Activated CD4-positive, alpha-beta memory T cell treated with anti-CD3 and anti-CD28 coated beads for 36 hours (primary cell): ENCODE measurements at places on chromosomes 7 and 10.

DNA sequence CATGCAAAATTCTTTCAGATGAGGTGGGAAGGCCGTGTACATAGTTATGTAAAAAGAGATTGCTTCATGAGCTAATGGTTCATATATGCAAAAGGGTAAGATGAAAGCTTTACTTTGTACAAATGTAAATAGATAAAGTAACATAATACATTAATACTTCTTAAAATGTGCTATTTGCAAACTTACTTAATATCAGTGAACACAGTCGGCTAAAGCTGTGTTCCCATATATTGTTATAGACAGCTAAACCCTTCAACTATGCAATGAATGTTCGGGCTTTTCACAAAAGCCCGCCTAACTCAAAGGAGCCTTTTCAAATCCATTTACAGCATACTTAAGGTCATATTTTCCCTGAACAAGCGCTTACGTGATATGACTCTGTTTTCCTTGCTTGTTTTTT is 340.6 kb upstream of the GALNT17 start:
- peaks cover 8% of the 10 kb centered on the region for H3K36me3 ChIP-seq
- H3K27ac ChIP-seq = no peak overlapping the region
- no peak for DNase-seq
- no peak overlapping the region for H3K4me3 ChIP-seq
- H3K27me3 ChIP-seq = no peaks in the 10 kb centered on the region
- peaks cover 18% of the 10 kb centered on the region for H3K4me1 ChIP-seq

DNA sequence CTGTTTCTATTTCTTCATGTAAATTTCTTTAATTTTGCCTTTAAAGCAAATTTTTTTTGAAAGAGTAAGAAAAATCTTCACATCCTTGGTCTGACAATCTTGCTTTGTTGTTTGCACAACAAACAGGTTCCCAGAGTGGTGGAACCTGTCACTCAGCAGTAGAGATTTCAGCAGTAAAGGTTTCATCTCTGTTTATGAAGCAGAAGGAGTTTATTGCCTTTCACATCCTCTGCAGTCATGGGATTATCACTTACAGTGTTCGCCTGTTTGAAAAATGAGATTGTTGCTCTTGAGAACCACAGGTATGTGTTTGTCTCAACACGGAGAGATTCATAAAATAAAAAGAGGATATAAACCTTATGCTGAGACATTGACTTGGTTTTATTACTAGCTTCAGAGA is 342.6 kb downstream of the IPMK start:
- H3K27ac ChIP-seq = no peak overlapping the region
- no peak overlapping the region for H3K4me3 ChIP-seq
- H3K27me3 ChIP-seq = no peaks in the 10 kb centered on the region
- no peaks in the 10 kb centered on the region for H3K4me1 ChIP-seq
- no peaks in the 10 kb centered on the region for H3K36me3 ChIP-seq

DNA sequence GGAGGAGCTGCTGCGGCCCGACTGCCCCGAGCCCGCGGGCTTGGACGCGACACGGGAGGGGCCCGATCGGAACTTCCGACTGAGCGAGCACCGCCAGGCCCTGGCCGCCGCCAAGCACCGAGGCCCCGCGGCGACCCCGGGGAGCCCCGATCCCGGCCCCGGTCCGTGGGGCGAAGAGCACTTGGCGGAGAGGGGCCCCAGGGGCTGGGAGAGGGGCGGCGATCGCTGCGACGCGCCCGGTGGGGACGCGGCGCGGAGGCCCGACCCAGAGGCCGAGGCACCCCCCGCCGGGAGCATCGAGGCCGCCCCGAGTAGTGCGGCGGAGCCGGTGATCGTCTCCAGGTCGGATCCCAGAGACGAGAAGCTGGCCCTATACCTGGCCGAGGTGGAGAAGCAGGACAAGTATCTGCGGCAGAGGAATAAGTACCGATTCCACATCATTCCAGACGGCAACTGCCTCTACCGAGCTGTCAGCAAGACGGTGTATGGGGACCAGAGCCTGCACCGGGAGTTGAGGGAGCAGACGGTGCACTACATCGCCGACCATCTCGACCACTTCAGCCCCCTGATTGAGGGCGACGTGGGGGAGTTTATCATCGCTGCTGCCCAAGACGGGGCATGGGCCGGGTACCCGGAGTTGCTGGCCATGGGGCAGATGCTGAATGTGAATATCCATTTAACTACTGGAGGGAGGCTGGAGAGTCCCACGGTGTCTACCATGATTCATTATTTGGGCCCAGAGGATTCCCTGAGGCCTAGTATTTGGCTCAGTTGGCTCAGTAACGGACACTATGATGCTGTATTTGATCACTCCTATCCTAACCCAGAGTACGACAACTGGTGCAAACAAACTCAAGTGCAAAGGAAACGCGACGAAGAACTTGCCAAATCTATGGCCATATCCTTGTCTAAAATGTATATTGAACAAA is 1.4 kb downstream of the OTUD1 start:
- H3K36me3 ChIP-seq = peaks cover 8% of the 10 kb centered on the region
- peaks cover 30% of the 10 kb centered on the region for H3K4me1 ChIP-seq
- DNase-seq = peak; percentile 40
- peak overlapping the region; percentile 92 for H3K4me3 ChIP-seq

DNA sequence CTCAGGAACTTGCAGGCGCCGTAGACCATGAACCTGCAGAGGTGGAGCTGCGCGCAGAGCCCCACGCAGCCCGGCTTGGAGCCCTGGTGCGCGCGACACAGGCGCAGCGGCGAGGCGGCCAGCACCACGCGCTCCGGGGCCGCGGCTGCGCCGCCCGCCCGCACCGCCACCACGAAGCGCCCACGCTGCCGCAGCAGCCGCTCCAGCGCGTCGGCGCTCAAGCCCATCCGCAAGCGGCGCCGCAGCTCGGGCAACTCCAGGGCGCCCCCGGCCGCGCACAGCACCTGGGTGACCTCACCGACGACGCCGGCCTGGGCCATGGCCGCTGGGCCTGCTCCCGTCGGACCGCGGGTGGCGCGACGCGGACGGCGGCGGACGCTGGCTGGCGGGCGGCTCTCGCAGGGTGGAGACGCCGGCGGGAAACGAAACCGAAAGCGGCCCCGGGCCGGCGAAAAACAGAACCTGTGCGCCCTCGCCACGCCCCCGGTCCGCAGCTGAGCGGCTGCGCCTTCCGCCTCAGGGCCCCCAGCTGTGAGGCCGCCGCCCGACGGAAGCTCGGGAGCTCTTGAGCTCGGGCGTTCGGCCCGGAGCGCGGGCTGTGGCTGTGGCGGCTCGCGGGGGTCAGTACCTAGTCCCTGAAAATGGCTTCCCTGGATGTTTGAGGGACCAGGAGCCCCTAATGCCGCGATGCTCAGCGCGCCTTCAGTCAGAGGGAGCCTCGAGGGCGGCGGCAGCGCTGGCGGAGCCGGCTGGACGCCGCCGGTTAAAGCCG is at the start of gene PARP12:
PARP12 (minus strand) TSS at position 424 of the 772 bp plus-strand sequence; CDS start at position 320, 104 bp downstream.
- peaks cover 13% of the 10 kb centered on the region for H3K36me3 ChIP-seq
- H3K4me1 ChIP-seq = peaks cover 34% of the 10 kb centered on the region
- DNase-seq = peak; percentile 89
- peak within 1 kb of the TSS; percentile 42 for H3K27ac ChIP-seq
- peak within 1 kb of the TSS; percentile 80 for H3K4me3 ChIP-seq

- H3K27me3 ChIP-seq = no peaks in the 10 kb centered on the region
- no peak overlapping the region for H3K4me3 ChIP-seq
- peaks cover 12% of the 10 kb centered on the region for H3K4me1 ChIP-seq
- no peak for DNase-seq
- H3K36me3 ChIP-seq = no peaks in the 10 kb centered on the region
- H3K27ac ChIP-seq = no peak overlapping the region
Measured at GRCh38 chr10:60414877-60415585, 25.4 kb upstream of the ANK3 start.

GRCh38 chr7:49074538-49074937 is 150.2 kb downstream of the CDC14C start:
- H3K4me3 ChIP-seq = no peak overlapping the region
- no peaks in the 10 kb centered on the region for H3K4me1 ChIP-seq
- no peaks in the 10 kb centered on the region for H3K36me3 ChIP-seq
- DNase-seq = no peak
- no peak overlapping the region for H3K27ac ChIP-seq

DNA sequence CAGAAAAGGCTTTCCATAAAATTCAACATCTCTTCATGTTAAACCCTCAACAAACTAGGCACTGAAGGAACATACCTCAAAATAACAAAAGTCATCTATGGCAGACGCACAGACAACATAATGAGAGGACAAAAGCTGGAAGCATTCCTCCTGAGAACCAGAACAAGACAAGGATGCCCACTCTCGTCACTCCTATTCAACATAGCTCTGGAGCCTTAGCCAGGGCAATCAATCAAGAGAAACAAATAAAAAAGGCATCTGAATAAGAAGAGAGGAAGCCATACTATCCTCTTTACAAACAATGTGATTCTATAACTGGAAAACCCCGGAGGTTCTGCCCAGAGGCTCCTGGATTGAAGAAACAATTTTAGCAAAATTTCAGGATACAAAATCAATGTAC is 251.0 kb downstream of the MALRD1 start:
- no peaks in the 10 kb centered on the region for H3K27me3 ChIP-seq
- H3K4me1 ChIP-seq = no peaks in the 10 kb centered on the region
- DNase-seq = no peak
- H3K27ac ChIP-seq = no peak overlapping the region
- no peak overlapping the region for H3K4me3 ChIP-seq
- H3K36me3 ChIP-seq = no peaks in the 10 kb centered on the region

DNA sequence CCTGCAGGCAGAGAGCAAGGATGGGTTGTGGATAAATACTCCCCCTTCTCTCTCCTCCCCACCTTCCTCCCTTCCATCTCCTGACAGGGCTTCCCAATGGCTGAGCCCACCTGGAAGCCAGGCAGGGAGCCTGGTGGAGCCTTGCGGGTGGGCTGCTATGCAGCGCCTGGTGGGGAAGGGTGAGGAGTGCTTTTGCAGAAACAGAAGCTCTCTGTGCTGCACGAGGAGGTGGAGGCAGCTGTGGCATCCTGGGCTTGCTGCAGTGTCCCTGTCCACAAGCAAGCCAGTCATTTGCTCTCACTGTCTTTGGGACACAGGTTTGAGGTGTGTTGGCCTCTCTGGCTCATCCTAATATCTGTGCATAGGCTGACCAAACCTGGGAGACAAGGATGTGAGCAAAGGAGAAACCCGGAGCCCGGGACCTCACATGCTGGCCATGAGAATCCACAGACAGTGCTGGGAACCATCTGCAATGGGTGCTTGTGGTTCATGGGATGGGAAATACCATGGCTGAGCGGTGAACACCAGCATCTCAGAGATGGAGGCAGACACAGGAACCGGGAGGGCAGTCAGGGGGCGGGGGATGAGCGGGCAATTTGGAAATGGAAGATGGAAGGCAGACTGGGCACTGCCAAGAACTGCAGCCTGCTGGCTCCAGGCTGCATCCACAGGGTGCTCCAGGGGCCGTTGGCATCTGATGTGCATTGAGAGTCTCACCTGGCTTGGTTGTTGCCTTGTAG is 364.2 kb downstream of the GLRX3 start:
- no peak for DNase-seq
- H3K36me3 ChIP-seq = no peaks in the 10 kb centered on the region
- H3K4me1 ChIP-seq = no peaks in the 10 kb centered on the region
- no peaks in the 10 kb centered on the region for H3K27me3 ChIP-seq
- H3K4me3 ChIP-seq = no peak overlapping the region
- H3K27ac ChIP-seq = no peak overlapping the region

- H3K27me3 ChIP-seq = no peaks in the 10 kb centered on the region
- peaks cover 6% of the 10 kb centered on the region for H3K4me1 ChIP-seq
- DNase-seq = no peak
- H3K36me3 ChIP-seq = peaks cover 6% of the 10 kb centered on the region
Measured at GRCh38 chr10:88401671-88402347, 181.3 kb downstream of the RNLS start.

GRCh38 chr7:120272261-120272660 is 714 bp upstream of the KCND2 start:
- no peaks in the 10 kb centered on the region for H3K36me3 ChIP-seq
- H3K4me3 ChIP-seq = no peak overlapping the region
- peaks cover 23% of the 10 kb centered on the region for H3K27me3 ChIP-seq
- DNase-seq = no peak
